ENCODE measurements at places on chromosomes 2 and 18.
A peak's percentile ranks its signal among the peaks of the same experiment; 100 is the strongest.

- no peak for DNase-seq
Observed at GRCh38 chr2:232447638-232448303, 8.2 kb upstream of the ALPI start.

- no peak for DNase-seq
Observed at GRCh38 chr18:55031164-55031563, 71.9 kb upstream of the CCDC68 start.

DNA sequence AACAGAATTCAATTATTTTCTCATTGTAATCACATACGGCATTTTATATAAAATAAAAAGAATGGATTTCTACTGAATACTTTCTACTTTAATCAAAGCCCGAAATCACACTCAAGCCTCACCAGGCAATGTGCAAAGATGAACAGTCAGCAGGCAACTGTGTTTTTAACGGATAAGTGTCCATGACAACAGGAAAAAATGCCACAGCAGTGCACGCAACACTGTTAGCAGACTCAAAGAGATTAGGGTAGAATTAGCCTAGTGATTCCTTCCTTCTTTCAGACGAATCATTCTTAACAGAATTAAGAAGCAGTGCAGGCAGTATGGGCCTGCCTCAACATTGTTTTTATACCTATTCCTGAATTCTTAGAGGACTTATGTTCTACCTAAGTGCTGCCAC is 135.6 kb downstream of the CDH2 start:
- no peak for DNase-seq

- DNase-seq = no peak
Observed at GRCh38 chr2:16257322-16258028, 317.1 kb downstream of the MYCN start.

GRCh38 chr2:42261518-42262195 is 92.5 kb downstream of the EML4 start:
- no peak for DNase-seq

DNA sequence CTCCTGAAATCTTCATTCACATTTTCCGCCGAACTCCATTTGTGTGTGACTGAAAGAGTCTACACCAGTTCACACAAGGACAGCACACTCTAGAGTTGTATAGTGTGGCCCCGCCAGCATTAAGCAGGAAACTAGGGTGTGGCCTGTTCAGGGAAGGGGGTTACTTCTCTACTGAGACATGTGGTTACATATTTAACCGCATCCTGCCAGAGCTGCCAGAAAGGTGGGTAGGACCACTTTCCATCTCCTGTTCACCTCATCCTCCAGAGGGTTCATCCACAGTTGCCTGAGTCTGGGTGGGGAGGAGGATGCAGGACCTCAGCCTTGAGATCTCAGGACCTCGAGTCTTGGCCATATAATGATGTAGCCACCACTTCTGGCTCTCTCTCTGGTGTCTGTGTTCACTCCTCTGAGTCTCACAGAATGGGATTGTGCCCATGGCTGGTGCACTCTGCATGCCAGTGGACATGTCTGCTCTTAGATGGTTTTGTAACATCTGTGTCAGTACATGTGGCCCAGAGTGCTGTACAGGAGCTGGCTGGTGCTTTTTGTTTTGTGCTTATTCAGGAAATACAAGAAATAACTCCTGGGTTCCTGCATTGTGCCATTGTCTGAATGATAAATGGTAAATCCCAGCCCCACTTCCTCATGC is 7.7 kb upstream of the SP140L start:
- peak; percentile 20 for DNase-seq

- no peak for DNase-seq
Observed at GRCh38 chr2:11102956-11103860, 52.1 kb upstream of the SLC66A3 start.

DNA sequence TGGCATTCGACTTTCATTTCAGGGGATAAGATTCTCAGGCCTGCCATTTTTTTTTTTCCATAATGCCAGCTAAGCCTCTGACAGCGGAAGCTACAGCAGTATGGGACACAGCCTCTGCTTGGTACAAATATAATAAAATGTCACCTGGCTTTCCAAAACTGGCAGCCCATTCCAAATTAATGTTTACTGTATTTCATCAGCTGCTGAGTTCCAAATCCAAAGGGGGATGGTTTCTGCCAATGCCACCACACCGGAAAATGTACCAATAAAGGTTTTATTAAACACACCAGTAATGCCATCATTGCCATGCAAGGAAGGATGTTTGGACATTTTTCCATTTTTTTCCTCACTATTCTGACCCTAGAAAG is 275.8 kb upstream of the CCDC68 start:
- no peak for DNase-seq

- DNase-seq = no peak
Observed at GRCh38 chr18:9701609-9702349, 6.3 kb upstream of the RAB31 start.

- no peak for DNase-seq
Observed at GRCh38 chr2:29000481-29000880, 19.4 kb downstream of the TOGARAM2 start.

DNA sequence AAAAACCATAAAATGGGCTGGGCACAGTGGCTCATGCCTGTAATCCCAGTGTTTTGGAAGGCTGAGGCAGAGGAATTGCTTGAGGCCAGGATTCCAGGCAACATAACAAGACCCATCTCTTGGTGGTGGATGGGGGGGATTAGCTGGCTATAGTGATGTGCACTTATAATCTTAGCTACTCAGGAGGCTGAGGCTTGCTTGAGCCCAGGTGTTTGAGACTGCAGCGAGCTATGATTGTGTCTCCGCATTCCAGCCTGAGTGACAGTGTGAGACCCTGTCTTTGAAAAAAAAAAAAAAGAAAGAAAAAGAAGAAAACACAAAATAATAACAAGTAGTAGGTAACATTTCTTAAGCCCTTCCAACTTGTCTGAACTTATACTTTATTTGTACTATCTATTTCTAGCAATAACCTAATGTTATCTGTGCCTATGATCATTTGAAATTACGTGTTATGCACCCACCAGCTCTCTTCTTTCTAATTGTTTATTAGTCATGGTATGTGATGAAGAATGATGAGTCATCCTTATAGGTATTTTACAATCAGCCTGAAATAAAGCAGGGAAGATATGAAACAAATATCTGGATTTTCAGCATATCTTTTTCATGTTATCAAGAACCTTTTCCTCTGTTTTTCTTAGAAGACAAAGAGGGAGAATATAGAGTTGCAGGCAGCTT is 129.3 kb upstream of the UNC80 start:
- DNase-seq = no peak

DNA sequence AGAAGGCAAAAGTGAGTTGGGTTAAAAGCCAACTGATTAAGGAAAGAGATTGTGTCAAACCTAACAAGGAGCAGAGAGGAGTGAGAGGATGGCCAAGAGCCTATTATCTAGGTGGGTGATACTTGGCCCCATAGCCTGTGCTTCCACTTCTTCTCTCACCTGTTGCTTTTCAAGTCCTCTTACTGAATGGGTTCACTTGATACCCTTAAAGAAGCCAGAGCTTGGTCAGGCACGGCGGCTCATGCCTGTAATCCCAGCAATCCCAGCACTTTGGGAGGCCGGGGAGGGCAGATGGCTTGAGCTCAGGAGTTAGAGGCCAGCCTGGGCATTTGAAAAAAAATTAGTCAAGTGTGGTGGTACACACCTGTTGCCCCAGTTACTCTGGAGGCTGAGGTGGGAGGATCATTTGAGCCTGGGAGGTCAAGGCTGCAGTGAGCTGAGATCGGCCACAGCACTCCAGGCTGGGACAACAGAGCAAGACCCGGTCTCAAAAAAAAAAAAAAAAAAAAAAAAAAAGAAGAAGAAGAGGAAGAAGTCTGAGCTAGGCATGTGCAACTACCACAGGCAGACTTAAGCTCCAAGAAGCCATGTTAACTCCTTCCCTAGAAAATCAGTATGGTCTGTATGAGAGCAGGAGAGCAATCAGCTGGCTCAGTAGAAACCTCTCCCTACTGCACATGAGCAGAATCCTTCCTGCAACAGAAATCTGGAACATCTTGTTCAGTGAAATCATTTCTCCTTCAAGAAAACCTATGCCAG is 28.4 kb upstream of the ME2 start:
- DNase-seq = no peak

GRCh38 chr2:227033471-227034148 is 130.4 kb downstream of the COL4A4 start:
- DNase-seq = peak; percentile 14

- DNase-seq = no peak
Observed at GRCh38 chr2:174694196-174694878, 69.9 kb downstream of the CHRNA1 start.

DNA sequence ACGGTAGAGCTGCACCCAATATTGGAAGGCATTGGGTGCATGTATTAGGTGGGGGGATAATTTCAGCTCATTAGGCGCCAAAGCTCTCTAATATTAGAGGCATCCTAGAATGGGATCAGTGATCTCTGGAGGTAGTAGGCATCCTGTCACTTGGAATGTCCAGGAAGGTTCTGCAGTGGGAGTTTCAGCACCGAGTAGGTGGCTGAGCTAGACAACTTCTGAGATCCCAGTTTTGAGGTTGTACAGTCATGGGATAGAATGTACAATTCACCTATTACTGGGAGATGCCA is 210.9 kb downstream of the MYCN start:
- no peak for DNase-seq

GRCh38 chr2:222000326-222000725 is 298.5 kb downstream of the PAX3 start:
- DNase-seq = no peak

DNA sequence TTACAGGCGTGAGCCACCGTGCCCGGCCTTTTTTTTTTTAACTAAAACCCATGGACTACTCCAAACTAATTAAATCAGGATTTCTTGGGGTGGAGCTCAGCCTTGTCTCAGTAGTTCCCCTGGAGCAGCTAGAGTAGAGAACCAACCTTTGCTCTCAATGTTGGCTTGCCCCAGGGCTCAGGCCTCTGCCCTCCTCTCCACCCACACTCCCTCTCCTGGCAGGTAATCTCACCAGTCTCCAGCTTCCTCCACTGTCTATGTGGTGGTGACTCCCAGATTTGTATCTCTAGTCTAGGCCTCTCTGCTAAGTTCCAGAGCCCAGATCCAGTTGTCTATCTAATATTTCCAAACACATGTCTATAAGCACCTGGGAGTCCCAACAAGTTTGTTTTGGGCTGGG is 9.6 kb upstream of the MTA3 start:
- no peak for DNase-seq

Data from stimulated activated CD8-positive, alpha-beta memory T cell treated with anti-CD3 and anti-CD28 coated beads, Interleukin-2, amount 100 ng/mL, for 48 hours (primary cell).